ENCODE measurements at places on chromosomes 11 and 22. TPM values are rescaled to one million over a fixed set of nuclear protein-coding genes. Genes with fewer than 3 reads are reported as not detected.

CDK2AP2 gene
- total RNA-seq = 49.1 TPM

CECR2 gene
- 4.8 TPM for total RNA-seq

- no peak overlapping the region for H3K27ac ChIP-seq
- H3K4me3 ChIP-seq = no peak overlapping the region
- H3K36me3 ChIP-seq = no peaks in the 10 kb centered on the region
- no peaks in the 10 kb centered on the region for H3K4me1 ChIP-seq
- DNase-seq = no peak
Observed at GRCh38 chr11:107780775-107781174, 68.9 kb upstream of the SLN start.

DNA sequence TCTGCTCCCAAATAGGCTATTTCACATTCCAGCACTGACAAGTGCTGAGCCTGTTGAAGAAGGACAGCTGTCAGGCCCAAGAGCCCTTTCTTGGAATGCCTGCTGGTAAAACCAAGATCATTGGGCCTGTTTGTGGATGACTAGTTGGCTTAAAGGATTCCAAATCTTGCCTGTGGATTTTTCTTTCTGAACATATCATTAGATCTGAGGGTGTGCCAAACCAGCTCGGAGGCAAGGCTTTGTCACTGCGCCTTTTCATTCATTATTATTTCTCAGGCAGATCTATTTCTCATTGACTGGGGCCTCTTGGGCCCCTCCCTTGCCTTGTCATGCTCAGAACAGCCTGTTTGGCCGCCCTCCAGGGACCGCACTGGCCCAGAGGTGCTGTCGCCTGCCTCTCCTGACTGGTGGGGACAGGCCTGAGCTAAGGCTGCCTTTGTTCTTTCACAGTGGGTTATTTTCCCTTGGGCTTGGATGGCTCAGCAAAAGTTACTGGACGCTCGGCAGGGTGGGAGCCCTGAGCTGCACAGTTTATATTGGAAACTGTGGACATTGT lies 222.7 kb upstream of the SESN3 start:
- H3K27ac ChIP-seq = peak overlapping the region; percentile 61
- no peaks in the 10 kb centered on the region for H3K27me3 ChIP-seq
- H3K4me1 ChIP-seq = no peaks in the 10 kb centered on the region
- H3K4me3 ChIP-seq = no peak overlapping the region
- no peak for DNase-seq

- H3K4me3 ChIP-seq = no peak overlapping the region
- no peak overlapping the region for H3K27ac ChIP-seq
- no peaks in the 10 kb centered on the region for H3K27me3 ChIP-seq
- no peaks in the 10 kb centered on the region for H3K36me3 ChIP-seq
Observed at GRCh38 chr11:59680287-59681154, 11.7 kb upstream of the PATL1 start.

PAX6 gene
- not detected for total RNA-seq

DNA sequence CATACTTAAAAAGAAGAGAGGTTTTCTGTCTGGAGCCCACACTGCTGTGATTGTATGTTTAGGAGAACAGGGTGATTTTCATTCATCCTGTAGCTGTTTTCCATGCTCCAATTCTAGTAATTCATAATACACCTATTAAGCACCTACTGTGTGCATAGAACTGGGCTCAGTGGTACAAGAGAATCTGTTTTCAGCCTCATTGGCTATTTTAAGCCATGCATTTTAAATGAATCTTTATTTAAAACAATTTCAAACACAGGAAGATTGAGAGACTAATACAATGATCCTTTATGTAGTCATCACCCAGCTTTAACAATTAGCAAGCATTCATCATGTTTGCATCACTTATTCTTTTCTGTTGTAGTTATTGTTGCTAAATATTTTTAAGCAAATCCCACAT lies 86.2 kb downstream of the BDNF start:
- no peak for DNase-seq
- H3K4me3 ChIP-seq = no peak overlapping the region
- no peaks in the 10 kb centered on the region for H3K27me3 ChIP-seq
- H3K4me1 ChIP-seq = no peaks in the 10 kb centered on the region

DNA sequence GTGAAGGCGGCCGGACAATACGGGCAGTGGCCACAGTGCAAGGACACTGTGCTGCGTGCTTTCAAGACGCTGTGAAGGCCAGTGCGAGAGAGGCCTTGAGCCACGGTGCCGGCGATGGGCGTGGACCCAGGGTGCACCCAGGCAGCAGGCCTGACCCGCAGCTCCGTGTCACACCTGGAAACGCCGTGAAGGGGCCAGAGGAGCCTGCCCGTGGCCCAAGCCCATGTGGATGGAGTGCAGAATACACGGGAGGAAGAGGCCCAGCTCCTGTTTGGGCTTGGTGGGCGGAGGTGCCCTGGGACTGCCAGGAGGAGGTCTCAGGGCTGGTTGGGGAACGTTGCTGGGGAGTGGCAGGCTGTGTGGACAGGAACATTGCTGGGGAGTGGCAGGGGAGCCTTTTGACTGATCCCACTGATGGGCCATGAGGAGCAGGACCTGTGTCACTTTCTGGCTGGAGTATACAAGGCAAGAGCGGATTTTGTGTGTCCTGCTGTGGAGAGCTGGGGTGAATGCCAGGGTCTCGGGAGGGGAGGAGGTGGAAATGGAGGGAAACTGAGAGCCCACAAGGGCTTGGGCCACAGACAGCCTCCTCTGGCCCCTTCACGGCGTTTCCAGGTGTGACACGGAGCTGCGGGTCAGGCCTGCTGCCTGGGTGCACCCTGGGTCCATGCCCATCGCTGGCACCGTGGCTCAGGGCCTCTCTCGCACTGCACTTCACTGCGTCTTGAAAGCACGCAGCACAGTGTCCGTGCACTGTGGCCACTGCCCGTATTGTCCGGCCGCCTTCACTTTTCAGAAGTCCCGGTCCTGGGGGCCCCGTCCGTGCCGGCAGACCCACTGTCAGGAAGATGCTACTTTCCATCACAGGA lies 925.4 kb downstream of the BRD1 start:
- DNase-seq = no peak
- no peak overlapping the region for H3K27ac ChIP-seq
- H3K27me3 ChIP-seq = no peaks in the 10 kb centered on the region
- no peaks in the 10 kb centered on the region for H3K36me3 ChIP-seq

- H3K27me3 ChIP-seq = no peaks in the 10 kb centered on the region
- peaks cover 38% of the 10 kb centered on the region for H3K36me3 ChIP-seq
- no peak overlapping the region for H3K27ac ChIP-seq
- no peak for DNase-seq
Observed at GRCh38 chr22:32409977-32410376, 2.1 kb downstream of the RTCB start.

CDC42EP1 gene
- 34.8 TPM for total RNA-seq

TNNT3 gene
- 16.4 TPM for total RNA-seq

- H3K4me1 ChIP-seq = peaks cover 43% of the 10 kb centered on the region
- H3K36me3 ChIP-seq = no peaks in the 10 kb centered on the region
- H3K27ac ChIP-seq = no peak overlapping the region
- DNase-seq = no peak
Observed at GRCh38 chr22:30640361-30640760, 4.8 kb downstream of the SLC35E4 start.

DNA sequence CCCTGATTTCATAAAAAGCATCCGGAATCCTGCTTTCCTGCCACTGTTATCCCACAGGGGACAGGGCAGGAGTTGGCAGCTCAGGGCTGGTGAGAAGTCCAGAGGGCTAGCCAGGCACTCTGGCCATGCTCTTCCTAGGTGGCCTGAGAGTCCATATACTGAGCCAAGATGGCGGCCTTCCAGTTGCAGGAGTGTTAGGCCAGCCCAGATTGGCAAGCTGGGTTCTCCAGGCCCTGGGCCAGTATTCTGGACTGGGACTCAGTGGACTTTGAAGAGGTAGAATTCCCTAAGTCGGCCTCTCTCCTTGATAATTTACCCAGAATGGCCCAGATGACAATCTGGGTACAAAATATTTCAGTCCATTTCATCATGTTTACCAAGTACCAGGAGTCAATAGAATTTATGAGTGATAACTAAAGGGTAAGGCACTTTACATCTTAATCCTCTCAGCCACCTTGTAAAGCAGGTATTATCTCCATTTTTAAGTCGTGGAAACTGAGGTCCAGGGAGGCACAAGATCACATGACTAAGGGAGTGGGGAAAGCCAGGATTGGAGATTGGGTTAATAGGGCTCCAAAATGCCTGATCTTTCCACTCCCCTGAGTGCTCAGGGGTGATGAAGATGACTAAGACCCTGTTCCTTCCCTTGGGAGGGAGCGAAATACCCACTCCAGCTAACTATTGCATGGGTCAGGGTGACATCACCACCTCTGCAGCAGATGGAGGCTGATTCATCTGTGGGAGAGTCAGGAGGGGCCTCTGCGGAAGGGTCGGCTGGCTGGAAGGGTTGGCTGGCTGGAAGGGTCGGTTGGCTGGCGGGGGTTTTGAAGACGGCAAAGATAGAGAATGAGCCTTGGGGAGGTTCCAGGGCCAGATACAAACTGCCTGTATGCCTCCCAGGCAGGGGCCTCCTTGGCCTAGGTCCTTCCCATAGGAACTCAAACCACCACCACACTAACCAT lies 1.2 kb upstream of the MICALL1 start:
- peak; percentile 73 for DNase-seq
- H3K4me3 ChIP-seq = peak overlapping the region; percentile 73
- no peaks in the 10 kb centered on the region for H3K36me3 ChIP-seq
- H3K27me3 ChIP-seq = no peaks in the 10 kb centered on the region

ANKK1 gene
- not detected for total RNA-seq

C11orf87 gene
- not detected for total RNA-seq

DNA sequence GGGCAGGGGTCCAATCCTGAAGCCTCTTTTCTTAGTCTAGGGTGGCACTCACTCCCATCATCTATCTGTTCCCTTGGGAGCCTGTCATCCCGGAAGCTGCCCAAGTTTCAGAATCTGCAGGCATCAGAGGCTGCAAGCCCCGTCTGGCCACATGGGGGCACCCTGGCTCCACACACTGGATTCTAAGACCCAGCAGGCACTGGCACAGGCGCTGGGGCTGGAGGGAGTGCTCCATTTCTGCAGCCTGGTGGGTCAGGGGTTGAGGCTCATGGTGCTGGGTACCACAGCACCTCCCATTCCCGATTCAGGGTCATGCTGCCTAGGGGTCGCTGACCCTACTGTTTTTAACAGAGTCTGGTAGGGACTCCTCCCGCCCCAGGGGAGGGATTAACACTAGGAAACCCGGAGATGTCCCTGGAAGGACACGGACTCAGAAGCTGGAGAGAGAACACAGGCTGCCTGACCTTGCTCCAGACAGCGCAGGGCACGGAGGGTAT lies 243.9 kb upstream of the SYN3 start:
- H3K4me1 ChIP-seq = no peaks in the 10 kb centered on the region
- H3K36me3 ChIP-seq = peaks cover 12% of the 10 kb centered on the region
- no peak overlapping the region for H3K27ac ChIP-seq
- peak; percentile 74 for DNase-seq
- H3K4me3 ChIP-seq = no peak overlapping the region

GRCh38 chr11:118048472-118049370 lies 28.2 kb upstream of the TMPRSS4 start:
- no peaks in the 10 kb centered on the region for H3K36me3 ChIP-seq
- peak; percentile 43 for DNase-seq
- H3K4me1 ChIP-seq = no peaks in the 10 kb centered on the region
- no peaks in the 10 kb centered on the region for H3K27me3 ChIP-seq

PAMR1 gene
- 15.3 TPM for total RNA-seq

LYVE1 gene
- 15.9 TPM for total RNA-seq

DNA sequence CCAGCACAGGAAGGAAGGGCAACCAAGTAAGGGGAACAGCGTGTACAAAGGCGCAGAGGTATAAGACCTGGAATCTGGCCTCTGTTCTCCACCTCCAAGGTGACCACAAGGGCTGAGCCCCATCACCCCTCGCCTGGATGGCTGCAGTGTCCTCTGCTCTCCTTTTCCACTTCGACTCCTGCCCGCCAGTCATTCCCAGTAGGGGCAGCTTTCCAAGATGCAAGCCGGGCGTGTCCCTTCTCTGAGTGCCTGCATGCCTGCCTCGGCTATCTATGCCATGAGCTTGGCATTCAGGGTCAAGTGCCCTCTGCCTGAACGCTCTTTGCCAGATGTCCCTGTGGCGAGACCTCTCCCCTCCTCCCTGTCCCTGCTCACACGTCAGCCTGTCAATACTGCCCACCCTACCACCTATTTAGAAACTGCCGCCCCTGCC lies 17.0 kb downstream of the FADS3 start:
- peaks cover 37% of the 10 kb centered on the region for H3K4me1 ChIP-seq
- H3K4me3 ChIP-seq = no peak overlapping the region
- H3K27ac ChIP-seq = peak overlapping the region; percentile 67
- no peaks in the 10 kb centered on the region for H3K27me3 ChIP-seq
- no peak for DNase-seq
- peaks cover 39% of the 10 kb centered on the region for H3K36me3 ChIP-seq

DNA sequence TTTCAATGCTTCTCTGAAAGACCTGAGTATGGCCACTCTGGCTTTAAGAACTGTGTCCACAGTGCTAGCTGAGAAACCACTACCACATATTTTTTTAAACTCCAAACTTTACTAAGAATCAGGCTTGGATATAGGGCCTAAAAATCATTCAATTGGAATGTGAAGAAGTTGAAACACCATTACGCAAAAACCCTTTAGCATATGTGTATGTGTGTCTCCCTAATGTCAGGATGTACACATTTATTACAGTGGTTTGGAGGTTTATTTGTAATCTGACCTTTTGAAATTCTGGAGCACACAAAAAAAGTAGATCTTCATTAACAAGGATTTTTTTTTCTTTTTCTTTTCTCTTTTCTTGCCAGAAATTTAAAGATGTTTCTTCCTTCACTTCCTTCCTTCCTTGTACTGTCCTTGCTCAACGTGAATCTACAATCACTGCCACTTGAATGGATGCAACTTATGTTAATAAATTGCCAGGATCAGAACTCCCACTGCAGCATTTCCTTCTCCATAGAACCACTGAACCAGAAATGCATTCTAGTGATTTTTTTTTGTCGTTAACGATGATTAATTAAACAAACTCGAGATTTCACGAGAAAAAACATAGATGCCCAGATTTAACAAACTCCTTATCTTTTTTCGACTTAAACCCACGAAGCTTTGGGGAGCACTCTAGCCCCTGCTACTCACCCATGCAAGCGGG lies 3.1 kb upstream of the ADM start:
- H3K36me3 ChIP-seq = peaks cover 8% of the 10 kb centered on the region
- H3K27ac ChIP-seq = peak overlapping the region; percentile 88

MFRP gene
- not detected for total RNA-seq

- no peaks in the 10 kb centered on the region for H3K36me3 ChIP-seq
- no peaks in the 10 kb centered on the region for H3K4me1 ChIP-seq
- H3K27ac ChIP-seq = no peak overlapping the region
Observed at GRCh38 chr11:82191695-82192094, 542.0 kb downstream of the FAM181B start.

GRCh38 chr11:113874581-113875233 lies 665 bp downstream of the USP28 start:
- DNase-seq = no peak
- H3K27ac ChIP-seq = peak overlapping the region; percentile 97
- H3K4me3 ChIP-seq = peak overlapping the region; percentile 79
- H3K36me3 ChIP-seq = no peaks in the 10 kb centered on the region
- H3K27me3 ChIP-seq = no peaks in the 10 kb centered on the region
- no peaks in the 10 kb centered on the region for H3K4me1 ChIP-seq

NPTXR gene
- total RNA-seq = 24.6 TPM

- no peak overlapping the region for H3K27ac ChIP-seq
- peak; percentile 74 for DNase-seq
- no peak overlapping the region for H3K4me3 ChIP-seq
- no peaks in the 10 kb centered on the region for H3K27me3 ChIP-seq
- H3K4me1 ChIP-seq = peaks cover 30% of the 10 kb centered on the region
Observed at GRCh38 chr11:61567286-61568061, 13.4 kb downstream of the SYT7 start.
